ENCODE measurements at places on chromosomes 5 and 9.

DNA sequence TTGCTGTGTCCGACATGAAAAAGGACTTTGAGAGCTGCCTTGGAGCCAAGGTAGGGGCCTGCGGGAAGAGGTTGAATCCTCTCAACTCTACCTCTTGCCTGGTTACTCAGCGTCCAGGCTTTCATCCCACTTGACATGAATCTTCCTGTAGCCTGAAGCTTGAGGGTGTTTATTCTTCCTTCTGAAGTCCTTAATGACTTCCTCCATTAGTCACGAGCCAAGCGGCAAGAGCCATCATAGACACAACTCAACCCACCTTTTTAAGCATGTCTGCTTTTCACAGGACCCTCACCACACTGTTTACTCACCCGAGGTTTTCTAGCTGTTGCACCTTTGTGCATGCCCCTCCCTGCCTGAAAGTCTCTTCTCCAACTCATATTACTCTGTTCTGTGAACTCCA is 40.2 kb downstream of the ACO1 start:
- no peak for DNase-seq

DNA sequence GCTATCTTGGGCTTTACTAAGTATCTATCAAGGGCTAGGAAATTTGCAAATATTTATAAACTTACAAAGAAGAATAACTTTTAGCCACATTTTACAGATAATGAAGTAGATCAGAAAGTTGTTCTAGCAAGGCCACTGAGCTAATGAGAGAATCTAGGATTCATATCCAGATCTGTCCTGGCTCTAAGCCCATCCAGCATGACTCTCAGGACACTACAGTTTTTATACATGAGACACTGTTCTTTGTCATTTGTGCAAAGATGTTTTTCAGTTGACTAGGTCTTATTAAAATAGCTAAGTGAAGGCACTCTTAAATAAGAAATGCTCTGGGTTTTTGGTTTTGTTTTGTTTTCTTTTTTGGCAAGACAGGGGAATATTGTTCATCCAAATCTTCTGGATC is 273.1 kb downstream of the GABRB2 start:
- no peak for DNase-seq

DNA sequence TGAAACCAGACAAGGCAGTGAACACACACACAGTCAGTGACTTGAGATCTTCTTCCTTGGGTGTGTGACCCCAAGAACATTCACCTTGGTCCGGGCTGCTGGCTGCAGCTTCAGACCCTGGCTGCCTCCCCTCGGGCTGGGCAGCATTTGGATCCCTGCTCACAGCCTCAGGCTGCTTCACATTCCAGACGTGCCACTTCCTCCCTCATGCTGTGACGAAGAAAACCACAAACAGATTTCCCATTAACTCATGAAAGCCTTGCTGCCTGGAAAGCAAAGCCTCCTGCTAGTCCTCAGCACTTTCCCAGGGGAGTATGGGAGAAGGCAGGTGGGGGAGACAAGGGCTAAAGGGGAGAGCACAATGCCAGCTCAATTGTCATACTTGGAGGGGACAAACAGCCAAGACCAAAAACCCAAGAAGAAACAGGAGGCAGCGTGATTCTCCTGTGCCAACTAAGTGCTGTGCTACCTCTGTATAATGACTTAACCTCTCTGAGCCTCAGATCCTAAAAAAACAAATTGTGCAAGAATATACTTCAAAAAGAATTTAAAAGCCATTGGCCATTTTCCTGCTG is 594.6 kb upstream of the BRINP1 start:
- no peak for DNase-seq

GRCh38 chr5:133421806-133422205 is 190.5 kb downstream of the FSTL4 start:
- no peak for DNase-seq

DNA sequence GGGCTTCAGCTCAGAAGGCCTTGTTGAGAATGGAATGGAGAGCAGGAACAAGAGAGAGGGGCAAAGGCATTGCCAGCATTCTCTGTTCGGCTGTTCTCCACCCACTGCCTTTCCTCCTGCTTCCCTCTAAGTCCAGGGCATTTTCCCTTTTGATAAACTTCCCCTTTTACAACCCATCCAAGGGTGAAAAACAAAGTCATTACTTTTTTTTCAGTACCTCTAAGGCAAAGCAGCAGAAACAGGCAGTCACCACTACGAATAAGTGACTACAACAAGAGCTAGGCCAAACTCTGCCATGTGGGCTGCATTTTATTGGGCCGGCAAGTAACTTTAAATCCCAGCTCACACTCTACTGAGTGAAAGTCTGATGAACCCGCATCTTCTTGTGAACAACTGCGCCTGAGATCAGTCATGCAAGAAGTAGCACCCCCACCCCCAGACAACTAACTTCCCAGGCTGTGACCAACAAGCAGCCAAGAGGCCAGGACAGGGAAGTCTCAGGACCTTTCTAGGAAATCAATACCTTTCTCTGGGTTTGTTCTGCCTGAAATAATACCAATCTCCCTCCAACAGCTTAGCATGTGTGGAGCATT is 13.1 kb downstream of the IL7R start:
- no peak for DNase-seq

DNA sequence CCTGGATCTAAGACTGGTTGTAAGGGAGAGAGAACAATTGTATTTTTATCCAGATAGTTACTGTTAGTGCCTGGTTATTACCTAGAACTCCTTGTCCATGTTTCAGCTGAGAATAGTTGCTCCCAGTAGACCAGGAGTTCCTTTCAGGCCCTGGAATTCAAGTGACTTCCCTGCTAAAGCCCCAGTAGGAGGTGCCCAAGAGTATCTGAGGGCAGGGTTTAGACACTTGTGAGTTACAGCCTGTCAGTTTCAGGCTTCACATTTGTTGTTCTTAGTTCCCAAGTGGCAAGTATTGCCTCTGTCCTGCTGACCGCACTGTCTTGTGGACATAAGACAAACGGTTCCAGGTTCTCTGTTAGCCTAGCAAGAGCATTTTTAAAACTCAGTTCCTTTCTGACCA is 743.9 kb upstream of the SEMA6A start:
- DNase-seq = no peak

DNA sequence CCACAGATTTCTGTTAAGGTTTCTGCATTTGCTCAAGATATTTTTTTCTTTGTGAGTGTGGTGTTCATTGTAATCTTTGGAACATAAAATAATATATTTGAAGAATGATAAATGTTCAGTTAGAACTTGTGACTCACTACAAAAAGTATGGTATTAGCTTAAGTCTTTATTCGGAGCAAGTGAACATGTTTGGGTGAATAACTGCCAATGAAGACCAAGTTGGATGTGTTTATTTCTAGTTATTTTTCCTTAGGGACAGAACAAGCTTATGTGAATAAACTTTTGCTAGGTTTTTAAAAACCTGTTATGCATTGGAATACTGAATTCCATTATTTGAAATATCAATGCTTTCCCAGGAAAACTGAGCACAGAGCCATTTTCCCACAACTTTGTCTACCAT is 418.6 kb downstream of the SLCO4C1 start:
- no peak for DNase-seq

GRCh38 chr9:131676431-131676972 is 63.4 kb downstream of the RAPGEF1 start:
- no peak for DNase-seq

GRCh38 chr5:124790301-124790894 is 44.0 kb upstream of the ZNF608 start:
- DNase-seq = no peak

- DNase-seq = no peak
Observed at GRCh38 chr5:136458481-136458880, 93.1 kb upstream of the TRPC7 start.

GRCh38 chr5:136203303-136203922 is 10.5 kb upstream of the SMIM32 start:
- DNase-seq = no peak

DNA sequence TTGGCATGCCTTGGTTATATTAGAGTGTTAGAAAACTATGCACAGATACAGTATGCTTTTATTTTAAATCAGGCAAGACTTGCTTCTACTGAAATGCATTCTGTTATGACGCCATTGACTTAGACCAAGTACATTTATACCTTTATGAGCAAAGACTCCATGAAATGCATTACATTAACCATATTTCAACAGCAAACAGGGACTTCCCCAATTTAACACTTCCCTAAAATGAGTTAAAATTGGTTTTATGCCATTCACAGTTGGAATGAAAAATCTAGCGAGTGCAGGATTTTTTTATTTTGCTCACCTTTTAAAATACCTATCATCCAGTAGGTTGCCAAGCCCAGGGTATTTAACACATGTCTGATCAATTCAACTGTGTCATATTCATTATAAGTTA is 272.1 kb upstream of the IZUMO3 start:
- peak; percentile 42 for DNase-seq

DNA sequence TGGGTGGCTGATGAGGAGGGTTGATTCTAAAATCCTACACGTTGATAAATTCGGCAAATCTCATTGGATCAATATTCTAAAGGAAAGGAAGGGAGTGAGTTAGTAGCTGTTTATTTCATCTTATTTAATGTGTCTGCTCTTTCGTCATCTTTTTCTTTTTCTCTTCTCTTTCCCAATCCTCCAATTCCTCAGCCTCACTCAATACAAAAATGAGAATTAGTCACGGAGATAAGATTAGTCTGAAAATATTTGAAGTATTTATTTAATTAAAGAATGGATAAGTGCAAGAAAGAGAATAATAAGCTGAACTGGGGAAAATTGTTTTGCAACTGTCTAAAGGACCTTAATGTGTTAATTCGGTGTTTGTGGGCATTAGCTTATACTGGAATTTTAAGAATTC is 1095.1 kb downstream of the DTWD2 start:
- no peak for DNase-seq

DNA sequence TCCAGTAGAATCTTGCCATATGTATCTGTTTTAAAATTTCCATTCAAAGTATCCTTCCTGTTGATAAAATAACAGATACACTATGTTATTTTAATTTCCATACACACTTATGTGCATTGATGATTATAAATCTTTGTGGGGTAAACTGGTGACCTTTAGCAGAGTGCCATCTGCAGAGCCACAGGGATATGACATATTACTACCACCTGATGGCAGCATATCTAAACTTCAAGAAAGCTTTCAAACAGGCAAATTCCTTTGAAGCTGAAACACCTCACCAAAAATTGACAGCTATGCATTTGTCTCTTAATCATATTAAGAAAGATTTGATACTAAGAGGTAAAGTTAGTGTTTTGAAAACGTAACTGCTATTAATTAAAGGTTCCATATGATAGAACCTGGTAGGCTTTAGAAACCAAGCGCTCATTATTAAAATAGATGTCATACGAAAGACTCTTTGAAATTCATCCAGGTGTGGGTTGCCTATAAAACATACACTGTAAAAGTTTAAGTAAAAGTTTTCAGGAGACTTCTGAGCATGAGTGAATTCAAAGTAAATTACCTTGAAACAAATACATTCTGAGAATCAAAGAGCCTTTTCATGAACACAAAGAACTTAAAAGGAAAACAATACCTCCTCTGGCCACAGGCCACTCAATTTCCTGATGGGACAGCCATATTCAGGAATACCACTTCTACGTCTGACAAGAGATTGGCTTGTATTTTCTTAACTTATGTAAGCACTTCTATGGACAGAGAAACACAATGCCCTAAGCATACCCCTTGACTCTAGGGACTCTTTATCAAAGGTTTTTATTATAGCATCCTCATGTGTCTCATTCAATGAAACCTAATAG is 93.3 kb downstream of the KIAA0825 start:
- peak; percentile 36 for DNase-seq

DNA sequence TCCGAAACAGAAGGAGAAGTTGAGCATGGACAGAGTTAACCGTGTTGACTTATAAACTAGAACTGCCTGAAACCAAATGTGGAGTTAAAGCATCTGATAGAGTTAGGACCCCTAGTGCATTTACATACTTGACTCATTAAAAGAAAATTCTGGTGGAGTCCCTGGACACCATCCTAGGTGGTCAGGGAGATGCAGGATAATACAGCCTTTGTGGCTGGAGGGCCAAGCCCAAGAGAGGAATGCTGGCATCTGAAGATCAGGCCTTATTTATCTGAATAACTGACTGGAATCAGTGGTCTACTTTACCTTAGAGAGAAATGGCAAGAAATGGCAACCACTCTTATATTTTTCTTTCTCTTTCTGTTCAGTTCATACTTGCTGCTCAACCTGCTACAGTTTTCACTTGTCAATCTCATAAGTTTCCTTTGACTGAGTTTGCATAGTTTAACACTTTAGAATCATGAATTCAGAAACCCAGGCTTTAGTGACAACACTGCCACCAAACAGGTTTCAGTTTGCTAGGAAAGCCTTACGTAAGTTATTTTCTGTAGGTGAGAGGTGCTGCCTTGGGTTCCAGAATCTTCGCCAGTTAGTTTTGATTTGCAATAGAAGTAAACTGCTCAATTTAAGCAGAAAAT is 10.2 kb downstream of the CMYA5 start:
- DNase-seq = no peak

GRCh38 chr5:69217151-69217511 is 17.6 kb upstream of the CDK7 start:
- peak; percentile 35 for DNase-seq

DNA sequence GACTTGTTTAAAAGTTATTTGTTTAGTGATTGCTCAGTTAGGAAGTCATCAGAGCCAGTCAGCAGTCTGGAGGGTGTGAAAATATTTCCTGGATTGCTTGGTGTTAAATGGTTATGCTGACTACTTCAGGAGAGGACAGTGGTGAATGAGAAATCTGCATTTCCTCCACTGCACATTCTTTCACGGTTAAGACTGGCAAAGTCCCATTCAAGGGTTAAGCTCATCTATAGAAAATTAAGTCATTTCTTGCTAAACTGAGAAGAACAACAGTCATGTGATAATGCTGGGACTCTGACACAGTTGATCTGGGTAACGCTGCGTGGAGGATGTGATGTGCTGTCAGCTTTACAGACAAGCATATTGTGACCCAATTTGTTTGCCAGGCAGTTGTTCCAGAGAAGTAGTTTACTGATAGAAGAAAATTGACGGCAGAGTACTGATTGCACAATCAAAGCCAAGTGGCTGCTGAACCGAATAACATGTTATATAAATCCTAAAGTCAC is 80.4 kb downstream of the GRAMD2B start:
- DNase-seq = no peak

DNA sequence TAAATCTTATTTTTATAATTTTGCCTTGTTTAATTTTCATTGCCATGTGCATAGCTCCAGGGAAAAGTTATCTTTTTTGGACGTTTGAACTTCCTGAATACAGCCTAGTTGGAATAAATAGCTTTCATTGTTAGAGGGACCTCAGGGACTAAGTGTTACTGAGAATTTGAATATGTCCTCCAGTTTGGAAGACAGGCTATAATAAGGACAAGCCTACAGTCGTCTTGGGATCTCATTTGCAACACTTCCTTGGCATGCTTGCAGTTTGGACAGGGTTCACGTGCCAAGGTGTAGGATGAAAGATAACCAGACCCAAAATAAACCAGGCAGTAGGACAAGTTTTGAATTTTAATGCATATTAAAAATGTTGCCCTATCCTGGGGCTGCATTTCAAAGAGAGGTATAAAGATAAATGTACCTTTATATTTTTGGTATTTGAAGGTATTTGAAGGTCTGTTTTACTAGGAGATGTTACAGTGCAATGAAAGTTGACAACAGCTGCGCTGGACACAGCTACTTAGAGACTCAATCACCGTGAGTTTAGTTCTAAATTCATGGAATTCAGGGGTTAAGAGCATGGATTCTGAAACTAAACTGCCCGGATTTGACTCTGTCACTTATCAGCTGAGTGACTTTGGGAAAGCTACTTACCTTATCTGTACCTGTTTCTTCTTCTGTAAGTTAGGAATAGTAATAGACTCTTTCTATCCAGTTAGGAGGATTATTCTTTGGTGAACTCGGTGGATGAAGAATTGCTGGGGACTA is 134.1 kb downstream of the ACTBL2 start:
- no peak for DNase-seq

GRCh38 chr9:135269912-135270830 is 182.7 kb downstream of the OLFM1 start:
- DNase-seq = no peak

GRCh38 chr9:85522459-85523092 is 219.2 kb downstream of the AGTPBP1 start:
- DNase-seq = peak; percentile 93

Data from Kasumi-1 (cell line).